ENCODE measurements at places on chromosomes 4 and X. TPM values are rescaled to one million over a fixed set of nuclear protein-coding genes. Genes with fewer than 3 reads are reported as not detected.

The PABPC5 gene
- polyA plus RNA-seq: not detected

The CCDC160 gene
- polyA plus RNA-seq: not detected

The FAM149A gene
- polyA plus RNA-seq: 0.50 TPM

DNA sequence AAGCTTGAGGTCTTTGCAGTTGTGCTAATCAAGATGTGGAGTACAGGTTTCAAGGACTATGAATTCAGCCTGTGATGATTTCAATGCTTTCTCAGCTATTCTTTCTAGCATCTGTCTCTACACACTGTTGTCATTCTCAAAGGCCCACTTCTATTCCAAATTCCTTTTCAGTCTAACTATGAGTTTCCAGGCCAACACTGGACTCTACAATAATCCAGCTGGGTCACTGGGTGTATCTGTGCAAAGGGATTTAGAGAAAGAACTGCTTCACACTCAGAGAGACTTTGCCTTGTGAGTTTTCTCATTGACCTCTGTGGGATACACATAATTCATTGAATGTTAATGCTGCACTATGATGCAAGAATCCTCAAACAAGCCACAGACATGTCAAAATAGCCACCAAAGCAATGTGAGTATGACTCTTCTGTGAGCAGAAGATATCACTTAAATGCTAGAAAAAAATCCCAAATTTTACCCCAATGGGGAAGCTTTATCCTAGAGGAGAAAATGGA is 171.8 kb upstream of the CLNK start:
- no peak for DNase-seq

- no peak for DNase-seq
These were observed 11.3 kb upstream of the MFAP3L start for GRCh38 chr4:170037481-170037880.
